ENCODE measurements at places on chromosomes 2 and 18.

DNA sequence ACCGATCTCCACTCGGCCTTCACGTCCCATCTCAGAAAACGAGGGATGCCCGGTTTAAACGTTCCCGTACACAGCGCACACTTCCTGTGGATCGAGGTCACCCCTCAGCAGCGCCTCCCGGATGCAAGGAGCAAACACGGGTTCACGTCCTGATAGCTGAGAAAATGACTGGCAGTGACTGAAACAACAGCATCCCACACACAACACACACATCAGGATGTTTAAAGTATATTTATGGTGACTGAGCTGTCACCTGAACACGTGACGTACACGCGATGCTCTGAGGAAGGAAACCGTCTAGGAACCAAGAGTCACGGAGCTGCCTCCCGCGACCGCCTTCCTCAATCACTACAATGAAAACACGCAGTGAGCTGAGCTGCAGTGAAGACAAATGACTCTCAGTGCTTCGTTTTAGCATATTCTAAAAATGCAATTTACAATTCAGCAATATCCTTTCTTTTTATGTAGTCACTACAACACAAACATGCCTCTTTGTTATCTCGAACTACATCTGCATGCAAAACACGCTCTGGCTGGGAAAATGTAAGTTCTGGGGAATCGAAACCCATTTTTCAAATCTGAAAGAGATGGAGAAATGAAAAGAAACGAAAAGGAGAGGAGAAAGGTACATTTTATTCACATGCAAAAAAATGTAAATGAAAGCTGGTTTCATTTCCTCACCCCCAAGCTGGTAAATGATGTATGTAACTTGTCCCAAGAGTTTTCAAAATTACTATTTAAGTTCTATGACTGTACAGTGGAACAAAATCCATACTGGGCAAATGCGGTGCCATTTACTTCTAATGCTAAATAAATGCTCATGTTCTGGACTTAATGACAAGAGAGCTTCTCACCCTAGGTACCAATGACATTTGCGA is 19.8 kb downstream of the HDAC4 start:
- H3K4me3 ChIP-seq = no peak overlapping the region
- H3K4me1 ChIP-seq = peaks cover 45% of the 10 kb centered on the region
- H3K27ac ChIP-seq = peak overlapping the region; percentile 58
- DNase-seq = no peak
- H3K27me3 ChIP-seq = peaks cover 7% of the 10 kb centered on the region
- peaks cover 36% of the 10 kb centered on the region for H3K36me3 ChIP-seq

GRCh38 chr2:70240599-70240998 is 7.8 kb downstream of the TIA1 start:
- no peak overlapping the region for H3K27ac ChIP-seq
- peaks cover 96% of the 10 kb centered on the region for H3K36me3 ChIP-seq
- no peak overlapping the region for H3K4me3 ChIP-seq
- peaks cover 13% of the 10 kb centered on the region for H3K4me1 ChIP-seq

- H3K27ac ChIP-seq = no peak overlapping the region
- H3K27me3 ChIP-seq = no peaks in the 10 kb centered on the region
- no peaks in the 10 kb centered on the region for H3K4me1 ChIP-seq
Observed at GRCh38 chr2:189654641-189655040, 6.6 kb upstream of the ASNSD1 start.

- no peak overlapping the region for H3K4me3 ChIP-seq
- H3K27ac ChIP-seq = no peak overlapping the region
- H3K27me3 ChIP-seq = peaks cover 6% of the 10 kb centered on the region
- peak; percentile 7 for DNase-seq
- H3K36me3 ChIP-seq = no peaks in the 10 kb centered on the region
Observed at GRCh38 chr2:40487602-40488001, 35.7 kb upstream of the SLC8A1 start.

DNA sequence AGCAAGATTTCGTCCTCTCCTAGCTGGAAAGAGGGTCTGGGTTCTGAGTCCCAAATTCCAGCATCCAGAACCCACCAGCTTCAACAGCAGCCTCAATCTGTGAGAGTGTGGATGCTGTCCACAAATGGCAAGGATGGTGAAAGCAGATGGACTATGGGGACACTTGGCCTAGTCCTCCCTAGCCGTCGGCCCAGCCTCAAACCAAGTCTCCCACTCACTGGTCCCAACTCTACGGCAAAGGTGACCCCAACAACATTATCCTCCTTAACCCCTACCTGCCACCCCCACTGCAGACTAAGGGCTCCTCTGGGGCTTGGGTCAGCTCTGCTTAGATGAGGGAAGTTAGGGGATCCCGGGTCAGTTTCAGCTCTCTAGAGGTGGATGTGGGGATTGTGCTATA is 57.3 kb downstream of the TNS1 start:
- H3K36me3 ChIP-seq = no peaks in the 10 kb centered on the region
- H3K4me3 ChIP-seq = no peak overlapping the region
- no peak overlapping the region for H3K27ac ChIP-seq
- no peak for DNase-seq

DNA sequence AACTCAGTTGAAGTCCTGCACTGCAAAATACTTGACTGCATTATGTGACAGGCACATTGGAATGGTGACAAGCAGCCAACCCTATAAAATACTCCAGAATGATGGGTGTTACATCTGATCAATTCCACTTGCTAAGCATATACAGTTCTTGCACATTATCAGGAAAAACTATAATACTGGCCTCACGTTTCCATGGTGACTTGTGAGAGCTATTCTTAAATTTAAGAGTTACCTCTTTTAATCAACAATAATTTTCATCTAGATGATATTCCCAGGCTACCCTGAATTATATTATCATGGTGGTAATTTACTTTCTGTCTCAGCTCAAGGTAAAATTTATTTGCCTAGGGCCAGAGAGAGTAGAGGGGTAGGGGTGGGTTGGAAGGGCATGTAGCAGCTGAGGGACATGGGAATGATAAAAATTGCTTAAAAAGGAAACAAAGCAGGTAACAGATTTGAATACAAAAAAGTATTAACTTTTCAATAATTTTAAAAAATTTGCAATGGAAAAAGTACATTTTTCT is 132.3 kb upstream of the PGAP1 start:
- no peak for DNase-seq
- no peak overlapping the region for H3K27ac ChIP-seq
- no peaks in the 10 kb centered on the region for H3K36me3 ChIP-seq
- peaks cover 2% of the 10 kb centered on the region for H3K27me3 ChIP-seq
- no peak overlapping the region for H3K4me3 ChIP-seq

DNA sequence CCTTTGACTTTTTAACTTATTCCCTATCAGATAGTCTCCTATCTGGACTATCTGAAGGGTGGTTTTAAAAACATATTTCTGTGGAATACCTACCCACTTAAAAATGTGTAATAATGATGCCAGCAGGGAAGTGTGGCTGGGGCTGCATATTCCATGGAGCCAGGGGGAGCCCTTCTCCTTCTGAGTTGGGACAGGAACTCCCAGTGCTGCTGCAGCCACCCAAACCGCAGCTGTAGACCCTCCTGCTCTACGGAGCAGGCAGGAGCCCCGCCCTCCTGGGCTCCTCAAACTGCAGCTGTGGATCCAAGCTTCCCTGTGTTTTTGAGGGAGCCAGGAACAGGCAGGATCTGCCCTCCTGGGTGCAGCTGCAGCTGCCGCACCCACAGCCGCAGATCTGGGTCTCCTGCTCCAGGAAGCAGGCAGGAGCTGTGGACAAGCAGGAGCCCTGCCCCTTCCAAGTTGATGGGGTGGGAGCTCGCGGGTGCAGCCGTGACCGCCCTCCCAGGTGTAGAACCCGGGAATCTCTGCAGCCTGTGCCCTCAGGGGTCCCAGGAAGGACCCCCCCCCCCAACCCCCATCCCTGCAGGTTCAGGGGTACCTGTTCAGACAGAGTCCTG is 57.8 kb downstream of the PDK1 start:
- H3K4me3 ChIP-seq = no peak overlapping the region
- no peak overlapping the region for H3K27ac ChIP-seq
- peaks cover 51% of the 10 kb centered on the region for H3K36me3 ChIP-seq
- H3K4me1 ChIP-seq = no peaks in the 10 kb centered on the region
- no peak for DNase-seq

GRCh38 chr2:62149708-62150107 is 46.2 kb upstream of the B3GNT2 start:
- H3K27ac ChIP-seq = no peak overlapping the region
- no peak for DNase-seq
- no peak overlapping the region for H3K4me3 ChIP-seq
- peaks cover 3% of the 10 kb centered on the region for H3K27me3 ChIP-seq
- H3K36me3 ChIP-seq = peaks cover 5% of the 10 kb centered on the region
- peaks cover 6% of the 10 kb centered on the region for H3K4me1 ChIP-seq

GRCh38 chr2:54404270-54404669 is 51.9 kb upstream of the SPTBN1 start:
- H3K4me3 ChIP-seq = no peak overlapping the region
- DNase-seq = no peak
- no peaks in the 10 kb centered on the region for H3K36me3 ChIP-seq
- H3K4me1 ChIP-seq = no peaks in the 10 kb centered on the region
- peaks cover 3% of the 10 kb centered on the region for H3K27me3 ChIP-seq

- no peaks in the 10 kb centered on the region for H3K27me3 ChIP-seq
- H3K4me3 ChIP-seq = no peak overlapping the region
- H3K36me3 ChIP-seq = no peaks in the 10 kb centered on the region
- no peak overlapping the region for H3K27ac ChIP-seq
Observed at GRCh38 chr18:61694236-61694635, 198.6 kb downstream of the RNF152 start.

DNA sequence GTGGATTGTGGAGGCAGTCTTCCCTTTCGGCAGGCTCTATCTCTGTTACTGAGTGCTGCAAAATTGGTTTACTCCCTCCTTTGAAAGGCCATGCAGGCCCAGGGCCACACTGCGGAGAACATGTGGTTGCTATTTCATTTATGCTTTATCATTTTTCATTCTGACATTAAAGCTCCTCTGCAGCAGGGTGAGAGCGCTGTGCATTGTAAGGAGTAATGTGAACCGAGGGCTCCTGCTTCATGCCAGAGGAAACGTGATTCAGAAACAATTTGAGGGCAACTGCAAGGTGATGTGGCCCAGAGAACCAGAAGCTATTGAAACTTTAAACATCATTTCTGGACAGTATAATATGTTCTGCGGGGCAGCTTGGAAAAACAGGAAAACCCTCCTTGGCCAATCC is 341.6 kb upstream of the NT5C1B start:
- H3K27me3 ChIP-seq = no peaks in the 10 kb centered on the region
- H3K27ac ChIP-seq = no peak overlapping the region
- peaks cover 21% of the 10 kb centered on the region for H3K4me1 ChIP-seq
- H3K4me3 ChIP-seq = no peak overlapping the region

DNA sequence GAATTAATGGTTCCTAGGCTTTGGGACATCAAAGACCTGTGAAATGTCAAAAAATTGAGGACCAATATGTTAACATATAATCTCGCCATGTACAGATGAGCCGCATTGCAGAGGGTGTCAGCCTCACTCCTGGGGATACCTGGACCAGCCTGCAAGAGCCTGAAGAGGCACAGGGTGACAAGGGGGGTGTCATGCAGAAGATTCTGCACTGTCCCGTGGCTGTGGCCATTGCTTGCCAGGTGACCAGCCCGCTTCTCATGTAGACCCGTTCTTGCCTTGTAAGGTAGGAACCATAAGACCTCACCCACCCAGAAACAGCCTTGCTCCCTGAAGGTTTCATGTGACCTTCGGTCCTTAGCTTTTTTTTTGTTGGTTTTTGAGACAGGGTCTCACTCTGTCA is 37.5 kb downstream of the TMEM37 start:
- no peak for DNase-seq
- H3K27ac ChIP-seq = no peak overlapping the region

GRCh38 chr2:84115173-84115857 is 343.8 kb downstream of the SUCLG1 start:
- H3K27ac ChIP-seq = no peak overlapping the region
- H3K4me3 ChIP-seq = no peak overlapping the region
- no peaks in the 10 kb centered on the region for H3K27me3 ChIP-seq
- DNase-seq = no peak

DNA sequence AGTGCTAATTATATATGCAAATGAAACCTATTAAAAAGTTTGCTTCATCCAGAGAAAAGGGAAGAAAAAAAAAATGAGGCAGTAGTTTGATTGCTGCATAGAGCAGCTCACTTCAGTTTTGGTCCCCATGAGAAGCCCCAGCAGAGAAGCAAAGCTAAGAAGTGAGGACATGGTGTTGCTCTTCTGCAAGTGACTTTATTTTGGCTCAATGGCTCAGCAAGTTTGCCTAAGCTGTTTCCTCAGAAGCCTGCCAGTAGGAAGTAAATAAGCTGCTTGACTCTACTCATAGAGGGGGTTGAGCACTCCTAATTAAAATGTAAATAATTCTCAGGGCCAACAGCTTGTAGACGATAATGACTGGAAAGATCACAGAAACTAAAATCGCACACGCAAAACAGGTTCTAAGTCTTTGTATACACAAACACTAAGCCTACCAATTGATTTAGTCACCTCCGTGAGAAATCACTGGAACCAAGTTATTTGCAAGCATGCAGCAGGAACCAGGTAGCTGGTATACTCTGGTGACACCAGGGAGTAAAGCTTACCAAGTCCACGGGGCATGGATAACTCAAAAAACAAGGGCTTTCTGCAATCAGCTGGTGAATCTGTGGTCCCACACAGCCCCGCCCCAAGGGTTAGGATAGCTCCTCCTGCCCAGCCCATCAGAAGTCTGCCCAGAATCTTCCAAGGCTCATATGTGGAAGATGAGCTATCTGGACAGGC is 39.7 kb upstream of the NABP1 start:
- H3K4me3 ChIP-seq = no peak overlapping the region
- no peak overlapping the region for H3K27ac ChIP-seq
- DNase-seq = no peak
- H3K36me3 ChIP-seq = no peaks in the 10 kb centered on the region

- H3K27ac ChIP-seq = no peak overlapping the region
- DNase-seq = no peak
- H3K27me3 ChIP-seq = peaks cover 13% of the 10 kb centered on the region
- H3K4me1 ChIP-seq = no peaks in the 10 kb centered on the region
- no peak overlapping the region for H3K4me3 ChIP-seq
Observed at GRCh38 chr2:136441979-136442714, 323.2 kb upstream of the THSD7B start.

GRCh38 chr2:239936838-239937581 is 88.1 kb downstream of the NDUFA10 start:
- no peak overlapping the region for H3K27ac ChIP-seq
- peaks cover 7% of the 10 kb centered on the region for H3K4me1 ChIP-seq
- H3K27me3 ChIP-seq = peaks cover 10% of the 10 kb centered on the region
- DNase-seq = no peak
- no peak overlapping the region for H3K4me3 ChIP-seq

GRCh38 chr2:134261398-134262131 is 7.7 kb downstream of the MGAT5 start:
- H3K36me3 ChIP-seq = no peaks in the 10 kb centered on the region
- no peak for DNase-seq
- peaks cover 6% of the 10 kb centered on the region for H3K4me1 ChIP-seq
- no peak overlapping the region for H3K27ac ChIP-seq

All from nephron progenitor cell (in vitro differentiated cells).